ENCODE measurements at places on chromosomes 6 and 20.
A peak's percentile ranks its signal among the peaks of the same experiment; 100 is the strongest.

DNA sequence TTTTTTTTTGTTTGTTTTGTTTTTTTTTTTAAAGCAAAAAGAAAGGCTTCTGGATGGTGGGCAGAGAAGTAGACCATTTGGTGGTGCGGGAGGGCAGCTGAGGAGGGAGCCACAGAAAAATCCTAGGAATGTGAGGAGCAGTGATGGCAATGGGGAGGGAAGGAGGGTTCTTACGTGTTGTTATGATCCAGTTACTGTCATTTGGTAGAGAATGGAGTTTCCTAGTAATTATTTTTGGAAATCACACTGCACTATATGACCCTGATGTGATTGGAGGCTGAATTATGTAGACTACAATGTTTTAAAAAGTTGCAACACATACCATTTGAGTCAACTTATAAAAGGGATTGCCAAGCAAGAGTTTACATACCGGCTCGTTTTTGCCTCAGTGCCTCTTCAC, 22.1 kb downstream of the ADGRF5 start:
- DNase-seq: no peak

DNA sequence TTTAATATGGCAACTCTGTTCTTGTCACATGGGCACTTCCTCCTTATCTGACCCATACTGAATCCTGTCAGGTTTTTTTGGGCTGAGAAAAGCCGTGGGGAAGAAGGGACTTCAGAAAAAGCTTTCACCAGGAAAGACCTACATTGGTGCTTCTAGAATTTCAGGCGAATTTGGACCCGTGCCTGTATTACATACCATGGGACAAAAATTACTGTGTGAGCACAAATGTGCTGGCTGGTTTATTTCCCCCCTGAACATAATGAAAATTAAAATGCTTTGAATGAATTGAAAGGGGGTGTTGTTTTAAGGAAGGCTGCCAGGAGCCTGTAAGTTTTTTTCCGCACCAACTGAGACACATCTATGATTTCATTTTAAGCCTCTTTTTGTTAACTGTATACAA, 29.6 kb downstream of the CAP2 start:
- no peak for DNase-seq

GRCh38 chr20:9615766-9616454, 101.5 kb downstream of the LAMP5 start:
- DNase-seq: no peak

DNA sequence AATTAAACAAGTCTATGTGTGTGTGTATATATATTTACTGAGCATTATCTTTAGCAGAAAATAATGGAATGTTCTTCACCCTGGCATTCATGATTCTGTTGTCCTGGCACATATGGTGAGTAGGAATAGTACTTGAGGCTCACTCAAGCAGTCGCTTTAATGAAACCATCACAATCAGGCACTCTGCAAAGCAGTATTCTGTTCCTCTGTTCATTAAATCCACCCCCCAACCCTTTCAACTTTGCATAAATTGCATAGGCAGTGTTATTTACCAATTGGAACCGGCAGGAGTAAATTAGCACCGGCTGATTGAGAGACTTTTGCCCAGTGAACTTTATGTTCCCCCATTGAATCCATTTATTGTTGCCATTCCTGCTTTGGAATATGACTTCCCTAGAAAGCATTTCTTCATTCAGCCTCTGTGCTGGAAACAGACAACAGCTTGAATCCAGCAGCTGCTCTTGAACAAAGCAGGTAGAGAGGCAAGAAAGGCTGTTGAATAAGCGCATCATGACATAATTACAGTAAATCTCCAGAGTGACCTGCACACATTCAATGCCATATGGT, 268.0 kb upstream of the RNF217 start:
- DNase-seq: no peak

DNA sequence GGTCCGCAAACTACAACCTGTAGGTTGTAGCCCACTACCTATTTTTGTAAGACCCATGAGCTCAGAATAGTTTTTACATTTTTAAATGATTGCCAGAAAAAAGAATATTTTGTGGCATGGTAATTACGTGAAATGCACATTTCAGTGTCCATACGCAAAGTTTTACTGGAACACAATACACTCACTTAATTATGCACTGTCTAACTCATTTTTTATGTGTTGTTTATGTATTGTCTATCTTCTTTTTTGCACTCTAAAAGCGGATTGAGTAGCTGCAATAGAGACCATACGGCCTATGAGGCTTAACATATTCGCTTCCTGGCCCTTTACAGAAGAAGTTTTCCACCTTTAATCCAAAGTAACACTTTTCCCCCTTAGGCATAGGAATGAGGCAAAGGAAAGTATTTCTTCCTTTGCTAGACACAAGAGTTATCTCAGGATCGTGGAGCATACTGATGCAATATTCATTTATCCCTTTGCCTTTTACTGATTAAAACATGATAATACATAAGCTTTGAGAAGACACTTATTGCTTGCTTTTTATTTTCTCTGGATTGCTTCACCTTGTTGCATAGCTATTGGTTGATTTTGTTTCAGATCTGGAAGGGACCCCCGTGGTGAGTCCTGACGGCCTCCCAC, 69.8 kb downstream of the FNDC1 start:
- DNase-seq: no peak

GRCh38 chr6:99306341-99306740, 43.1 kb downstream of the FAXC start:
- DNase-seq: no peak

GRCh38 chr6:38687043-38687353, 15.9 kb downstream of the GLO1 start:
- no peak for DNase-seq

GRCh38 chr20:41531518-41532275, 86.5 kb downstream of the CHD6 start:
- DNase-seq: no peak

GRCh38 chr6:31723245-31723979, at the start of gene MPIG6B:
TSS of gene MPIG6B (plus strand) at chr6:31723373. CDS start at chr6:31723384, 11 bp downstream.
- DNase-seq: no peak

- DNase-seq: no peak
These were observed 140.3 kb upstream of the RUNX2 start for GRCh38 chr6:45187836-45188235.

DNA sequence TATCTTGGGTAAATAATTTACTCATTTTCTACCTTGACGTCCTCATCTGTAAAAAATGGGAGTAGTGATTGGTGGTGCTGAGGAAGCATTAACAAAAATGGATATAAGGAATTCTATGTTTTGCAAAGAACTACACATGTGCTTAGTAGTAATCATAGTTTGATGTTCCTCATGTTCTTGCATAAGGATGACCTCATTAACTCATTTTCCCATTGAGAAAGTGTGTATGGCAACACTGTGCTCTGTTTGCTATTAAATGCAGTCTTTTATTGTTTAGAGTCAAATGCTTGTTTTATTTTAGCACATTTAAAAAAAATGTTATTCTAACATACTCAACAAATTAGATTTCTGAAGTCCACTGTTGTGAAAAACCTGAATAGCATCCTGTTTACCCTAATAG, 211.2 kb upstream of the RSPO3 start:
- DNase-seq: no peak

- no peak for DNase-seq
These were observed 40.4 kb downstream of the TTI1 start for GRCh38 chr20:37992802-37993409.

GRCh38 chr20:36605399-36606157, at the start of gene RAB5IF:
TSS of gene RAB5IF (plus strand) at chr20:36605779. CDS start at chr20:36605952, 173 bp downstream.
- DNase-seq: peak; percentile 87

DNA sequence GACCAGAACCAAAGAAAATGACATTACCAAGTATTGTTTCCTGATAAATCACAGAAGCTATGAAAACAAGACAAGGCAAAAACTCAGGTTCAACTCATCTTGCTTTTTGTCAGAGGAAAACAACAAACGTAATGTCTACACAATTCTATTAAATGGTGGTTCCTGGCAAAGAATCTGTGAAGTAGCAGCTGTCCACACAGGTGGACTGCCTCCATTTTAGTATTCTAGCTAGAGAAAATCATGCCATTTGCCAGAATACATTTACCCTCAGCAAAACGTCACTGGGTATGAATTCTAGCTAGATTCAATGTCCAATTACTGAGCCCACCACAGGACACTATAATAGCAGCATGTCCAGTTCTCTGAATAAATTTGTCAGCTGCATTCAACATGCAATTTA, 125.4 kb downstream of the ADGRB3 start:
- peak; percentile 27 for DNase-seq
